ENCODE measurements at places on chromosomes 6 and 20.

GRCh38 chr20:46122071-46122470, 4.0 kb downstream of the CD40 start:
- no peak for DNase-seq

DNA sequence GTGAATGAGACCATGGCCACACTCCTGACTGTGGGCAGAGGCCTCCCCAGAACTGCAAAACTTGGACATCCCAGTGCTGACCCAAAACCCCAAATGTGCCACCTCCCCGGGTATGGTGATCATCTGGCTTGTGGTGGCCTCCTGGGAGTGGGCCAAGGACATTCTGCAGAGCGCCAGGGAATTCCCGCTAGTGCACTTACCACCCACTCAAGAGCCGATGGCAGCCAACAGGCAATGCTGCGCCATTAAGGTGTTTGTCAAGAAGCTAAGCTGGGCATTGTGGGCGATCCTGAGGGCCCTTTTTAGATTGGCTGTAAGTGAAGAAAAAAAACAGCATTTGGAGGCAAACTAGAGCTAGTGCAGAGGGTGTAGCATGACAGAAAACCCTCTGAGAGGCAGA, 9.4 kb downstream of the MMP24 start:
- no peak for DNase-seq

GRCh38 chr6:147001621-147002020, 202.6 kb upstream of the STXBP5 start:
- no peak for DNase-seq

GRCh38 chr6:113647143-113647889, 209.8 kb upstream of the MARCKS start:
- no peak for DNase-seq

DNA sequence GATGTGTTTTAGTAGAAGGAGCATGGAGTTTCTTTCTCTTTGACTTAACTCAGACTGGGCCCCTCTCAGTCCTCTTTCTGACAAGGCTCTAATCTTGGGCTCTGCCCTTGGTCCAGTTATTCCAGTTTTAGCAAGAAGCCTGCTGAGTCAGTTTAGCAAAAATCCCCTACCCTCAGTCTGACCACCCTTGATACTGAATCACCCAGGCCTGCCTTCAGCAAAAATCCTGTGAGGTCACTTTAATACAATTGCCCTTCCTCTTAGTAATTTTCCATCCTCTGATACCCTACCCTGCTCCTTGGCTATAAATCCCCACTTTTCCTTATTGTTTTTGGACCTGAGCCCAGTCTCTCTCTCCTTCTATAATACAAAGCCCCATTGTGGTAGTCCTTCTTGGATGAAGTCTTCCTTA, 326.7 kb upstream of the NOX3 start:
- DNase-seq, result no peak

DNA sequence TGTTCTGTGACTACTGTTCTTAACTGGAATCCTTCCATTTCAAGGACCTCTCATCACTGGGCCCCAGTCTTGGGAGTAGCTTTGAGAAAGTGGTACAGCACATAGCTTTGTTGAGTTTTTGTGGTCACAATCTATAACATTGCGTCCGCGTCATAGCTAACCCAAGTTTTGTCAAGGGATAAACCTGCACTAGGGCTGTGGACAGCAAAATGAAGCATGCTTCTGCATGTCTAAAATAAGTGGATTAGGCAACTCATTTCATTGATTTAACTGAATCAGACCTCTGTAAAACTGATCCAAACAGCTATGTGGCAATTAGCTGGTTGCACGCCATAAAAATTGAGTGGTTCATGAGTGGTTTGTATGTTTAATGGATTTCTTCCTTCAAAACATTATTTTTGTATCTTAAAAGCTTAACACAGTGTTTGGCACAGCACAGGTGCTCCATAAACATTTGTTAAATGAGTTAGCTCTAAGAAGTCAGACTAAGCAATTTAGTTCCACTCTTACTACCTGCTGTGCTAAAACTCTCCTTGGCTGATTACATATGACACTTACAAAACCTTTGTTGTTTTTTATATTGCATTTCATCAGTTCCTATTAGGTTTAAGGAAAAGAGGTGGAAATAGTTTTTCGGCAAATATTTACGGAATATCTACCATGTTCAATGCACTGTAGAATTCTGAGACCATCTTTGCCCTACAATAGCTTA, 160.3 kb upstream of the ATXN1 start:
- no peak for DNase-seq

- no peak for DNase-seq
Observed at GRCh38 chr6:2918936-2919335, 15.8 kb upstream of the SERPINB9 start.

- no peak for DNase-seq
Observed at GRCh38 chr6:63249875-63250482, 38.7 kb downstream of the FKBP1C start.

DNA sequence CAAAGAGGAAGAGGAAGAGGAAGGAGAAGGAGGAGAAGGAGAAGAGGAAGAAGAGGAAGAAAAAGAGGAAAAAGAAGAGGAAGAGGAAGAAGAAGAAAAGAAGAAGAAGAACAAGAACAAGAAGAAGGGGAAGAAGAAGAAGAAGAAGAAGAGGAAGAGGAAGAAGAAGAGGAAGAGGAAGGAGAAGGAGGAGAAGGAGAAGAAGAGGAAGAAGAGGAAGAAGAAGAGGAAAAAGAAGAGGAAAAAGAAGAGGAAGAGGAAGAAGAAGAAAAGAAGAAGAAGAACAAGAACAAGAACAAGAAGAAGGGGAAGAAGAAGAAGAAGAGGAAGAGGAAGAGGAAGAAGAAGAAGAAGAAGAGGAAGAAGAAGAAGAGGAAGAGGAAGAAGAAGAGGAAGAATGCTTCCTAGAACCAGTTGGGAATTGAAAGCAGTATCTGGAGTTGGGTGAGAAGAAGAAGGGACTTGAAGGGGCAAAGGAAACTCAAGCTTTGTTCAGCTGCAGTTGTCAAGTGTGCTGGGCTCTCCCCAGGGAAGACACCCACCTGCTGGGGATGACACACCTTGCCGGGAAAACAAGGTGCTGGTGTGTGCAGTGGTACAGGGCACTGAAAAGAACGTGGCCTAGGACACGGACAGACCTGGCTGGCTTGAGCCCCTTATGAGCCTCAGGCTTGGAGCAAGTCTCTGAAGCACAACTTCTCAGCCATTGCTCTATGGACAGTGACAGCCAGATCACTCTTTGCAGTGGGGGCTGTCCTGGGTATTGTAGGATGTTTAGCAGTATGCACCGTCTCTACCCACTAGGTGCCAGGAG, 30.1 kb upstream of the ARFGEF2 start:
- DNase-seq, result no peak

DNA sequence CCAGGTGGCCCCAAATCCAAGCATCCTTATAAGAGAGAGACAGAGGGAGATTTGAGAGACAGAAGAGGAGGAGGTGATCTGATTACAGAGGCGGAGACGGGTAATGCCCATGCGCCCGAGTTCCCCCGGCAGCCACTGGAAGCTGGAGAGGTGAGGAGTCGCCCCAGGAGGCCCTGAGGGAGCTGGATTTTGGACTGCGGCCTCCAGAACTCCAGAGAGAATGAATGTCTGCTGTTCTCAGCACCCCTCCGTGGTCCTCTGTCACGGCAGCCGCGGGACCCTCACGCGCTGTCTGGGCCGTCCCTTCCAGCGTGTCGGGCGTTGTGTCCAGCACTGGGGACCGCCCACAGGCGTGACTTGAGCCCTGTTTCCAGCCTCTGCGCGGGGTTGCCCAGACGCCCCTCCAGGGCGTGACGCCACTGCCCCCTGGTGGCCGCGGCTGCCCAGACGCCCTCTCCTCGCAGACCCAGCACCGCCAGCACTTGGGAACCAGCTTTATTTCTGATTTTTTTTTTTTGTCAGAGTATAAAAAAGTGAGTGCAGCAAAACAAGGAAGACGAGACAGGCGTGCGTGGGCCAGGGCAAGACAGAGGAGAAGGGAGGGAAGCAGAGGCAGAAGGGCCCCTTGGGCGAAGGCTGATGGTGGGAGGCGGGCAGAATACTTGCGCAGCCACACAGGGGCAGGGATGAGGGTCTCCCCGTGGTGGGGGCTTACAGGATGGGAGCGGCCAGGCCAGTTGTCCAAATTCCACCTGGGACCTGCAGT, 4.1 kb upstream of the ZNF512B start:
- peak; percentile 62 for DNase-seq

DNA sequence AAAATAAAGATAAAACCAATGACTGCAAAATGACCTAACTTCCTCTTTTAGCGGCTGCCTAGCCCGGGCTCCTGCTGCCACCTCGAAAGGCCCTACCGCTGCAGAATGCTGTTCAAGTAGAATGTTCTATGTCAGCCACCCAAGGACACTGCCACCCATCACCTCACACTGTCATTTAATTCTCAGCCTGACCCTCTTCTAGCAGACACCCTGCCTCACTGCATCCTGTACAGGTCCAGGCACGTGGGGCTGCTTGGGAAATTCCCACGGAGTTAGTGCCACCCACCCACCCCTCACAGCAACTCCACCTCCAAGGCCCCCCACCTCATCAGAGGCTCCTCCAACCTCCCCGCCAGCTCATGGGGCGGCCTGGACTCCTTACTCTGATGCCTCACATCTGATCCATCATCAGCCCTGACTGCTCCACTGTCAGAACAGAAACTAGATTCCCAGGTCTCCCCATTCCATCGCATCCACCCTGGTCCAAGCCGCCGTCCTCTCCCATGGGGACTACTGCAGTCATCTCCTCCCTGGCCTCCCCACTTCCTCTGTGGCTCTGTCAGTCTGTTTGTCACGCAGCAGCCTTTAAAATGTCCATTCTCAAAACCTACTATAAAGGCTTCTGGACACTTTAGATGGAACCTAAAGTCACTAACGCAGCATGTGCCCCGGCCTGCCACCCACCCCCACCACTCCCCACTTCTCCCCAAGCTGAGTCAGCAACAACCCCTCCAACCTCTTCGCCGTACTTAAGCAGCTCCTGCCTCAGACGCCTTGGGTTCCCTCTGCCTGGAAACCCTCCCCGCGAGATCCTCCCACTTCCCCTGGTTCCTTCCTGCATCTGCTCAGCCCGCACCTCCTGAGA, 17.0 kb downstream of the NFATC2 start:
- DNase-seq, result no peak

DNA sequence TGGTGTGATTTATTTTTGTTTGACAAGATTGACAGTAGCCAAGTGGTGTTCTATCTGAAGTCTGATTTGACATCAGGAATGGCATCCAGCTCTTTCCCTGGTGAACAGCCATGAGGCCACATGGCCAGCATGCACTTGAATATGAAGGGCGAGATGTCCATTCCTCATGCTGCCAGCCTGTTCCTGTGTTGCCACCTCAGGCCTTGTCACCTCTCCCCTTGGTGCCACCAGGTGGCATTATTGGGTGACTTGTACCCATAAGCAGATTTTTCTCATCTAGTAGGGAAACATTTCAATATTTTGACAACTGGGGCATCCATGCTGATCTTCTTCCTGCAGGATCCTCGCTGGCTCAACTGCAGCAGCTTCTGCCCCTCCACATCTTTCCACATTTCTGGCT, 199.1 kb downstream of the ERMARD start:
- no peak for DNase-seq

DNA sequence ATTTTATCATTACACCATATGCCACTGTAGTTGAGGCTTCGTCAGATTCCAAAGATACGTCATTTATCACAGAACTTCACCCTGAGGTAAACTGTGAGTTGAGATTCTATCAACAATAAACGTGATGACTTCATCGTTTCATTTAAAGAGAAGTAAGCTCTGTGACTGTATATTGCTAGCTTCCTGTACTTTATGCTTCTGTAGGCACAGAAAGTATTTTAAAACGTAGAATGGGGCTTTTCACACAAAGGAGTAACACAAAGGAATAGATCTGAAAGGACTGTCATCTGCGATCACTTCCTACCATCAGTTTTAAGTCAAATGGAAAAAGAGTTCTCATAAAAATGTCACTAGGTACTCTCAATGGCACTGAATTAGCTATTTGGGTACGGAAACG, 234.4 kb upstream of the MCHR2 start:
- no peak for DNase-seq

DNA sequence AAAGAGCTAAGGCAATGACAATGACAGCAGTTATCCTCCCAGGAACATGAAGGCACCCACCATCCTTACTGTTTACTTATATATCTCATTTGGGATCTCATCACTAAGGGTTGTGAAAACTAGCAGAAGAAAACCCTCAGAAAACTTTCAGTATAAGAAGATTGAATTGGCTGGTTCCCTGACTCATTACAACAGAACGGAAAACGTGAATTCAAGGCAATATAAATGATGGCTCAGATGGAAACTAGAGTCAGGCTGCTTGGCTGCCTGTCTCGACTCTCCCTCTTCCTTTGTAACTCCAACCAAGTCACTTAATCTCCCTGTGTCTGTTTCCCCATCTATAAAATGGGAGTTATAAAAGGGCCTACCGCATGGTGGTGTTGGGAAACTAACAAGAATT, 387.1 kb upstream of the JARID2 start:
- no peak for DNase-seq

DNA sequence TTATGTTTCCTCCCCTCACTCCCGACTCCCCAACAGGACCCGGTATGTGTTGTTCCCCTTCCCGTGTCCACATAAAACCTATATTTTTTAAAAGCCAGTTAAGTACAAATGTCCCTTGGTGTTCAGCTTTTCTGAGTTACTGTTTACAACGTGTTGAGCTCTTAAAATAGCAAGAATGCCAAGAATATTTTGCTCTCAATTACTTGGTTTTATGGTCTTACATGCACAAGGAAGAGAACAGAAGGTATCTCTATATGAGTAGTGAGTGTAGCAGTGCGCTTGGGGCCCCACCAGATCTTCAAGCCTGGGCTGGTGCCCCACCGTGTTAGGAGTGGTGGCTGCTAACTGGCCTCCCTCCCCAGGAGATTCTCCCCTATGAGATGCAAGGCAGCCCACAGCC, 75.3 kb downstream of the RIN2 start:
- DNase-seq, result no peak

DNA sequence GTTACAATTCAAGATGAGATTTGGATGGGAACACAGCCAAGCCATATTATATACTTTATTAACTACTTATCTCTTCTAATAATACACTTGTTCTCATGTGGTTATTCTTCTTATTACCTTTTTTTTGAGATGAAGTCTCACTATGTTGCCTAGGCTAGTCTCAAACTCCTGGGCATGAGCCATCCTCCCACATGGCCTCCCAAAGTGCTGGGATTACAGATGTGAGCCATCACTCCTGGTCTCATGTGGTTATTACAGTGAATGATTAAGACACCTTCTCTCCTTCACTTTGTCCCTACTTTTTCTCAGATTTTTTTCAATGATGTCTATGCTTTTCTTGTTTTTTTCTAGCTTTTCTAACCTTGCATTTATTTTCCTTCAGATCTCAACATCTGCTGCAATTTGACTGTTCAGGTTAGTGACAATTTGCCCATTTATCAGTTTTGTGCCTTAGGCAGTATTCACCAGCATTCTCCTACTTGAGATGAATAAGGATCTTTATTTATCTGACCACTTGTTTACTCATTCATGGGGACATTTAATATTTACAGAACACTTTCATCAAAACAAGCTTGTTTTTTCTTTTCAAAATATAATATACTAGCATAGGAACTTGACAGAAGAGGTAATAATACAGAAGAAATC, 105.7 kb downstream of the SLC16A10 start:
- no peak for DNase-seq

Measured in stimulated activated CD8-positive, alpha-beta memory T cell treated with anti-CD3 and anti-CD28 coated beads, Interleukin-15, amount 100 ng/mL, for 48 hours (primary cell).